Suprapubic skin (tissue), 4 donors: ENCODE measurements at places on chromosomes 4 and X. TPM values are rescaled to one million over a fixed set of nuclear protein-coding genes. Genes with fewer than 3 reads are reported as not detected.

- H3K27ac ChIP-seq = no peak overlapping the region
These were observed 883.8 kb upstream of the IGFBP7 start for GRCh38 chr4:57993944-57994343.

CXCR3 gene
- total RNA-seq = not detected

DNA sequence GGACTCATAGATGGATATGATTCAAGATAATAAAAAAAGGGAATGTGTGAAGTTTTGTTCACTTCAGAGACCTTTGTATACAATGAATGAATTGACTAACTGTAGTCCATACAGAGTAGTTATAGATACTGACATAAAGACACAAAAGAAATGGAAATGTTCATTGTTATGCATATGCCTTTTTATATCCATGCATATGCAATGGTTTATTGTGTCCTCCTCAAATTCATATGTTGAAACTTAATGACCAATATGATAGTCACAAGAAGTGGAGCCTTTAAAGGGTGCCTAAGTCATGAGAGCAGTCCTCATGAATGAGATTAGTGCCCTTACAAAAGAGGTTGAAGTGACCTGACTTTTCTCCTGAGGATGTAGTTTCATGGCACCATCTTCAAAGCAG is 467.5 kb upstream of the NDST4 start:
- H3K27ac ChIP-seq = no peak overlapping the region
- DNase-seq = no peak
- no peaks in the 10 kb centered on the region for H3K36me3 ChIP-seq

CXCL13 gene
- 1.9 TPM for total RNA-seq

- H3K27ac ChIP-seq = no peak overlapping the region
- no peak overlapping the region for H3K4me3 ChIP-seq
- no peaks in the 10 kb centered on the region for H3K36me3 ChIP-seq
- no peaks in the 10 kb centered on the region for H3K27me3 ChIP-seq
- no peaks in the 10 kb centered on the region for H3K4me1 ChIP-seq
These were observed 39.1 kb upstream of the UCP1 start for GRCh38 chr4:140607852-140608251.

DNA sequence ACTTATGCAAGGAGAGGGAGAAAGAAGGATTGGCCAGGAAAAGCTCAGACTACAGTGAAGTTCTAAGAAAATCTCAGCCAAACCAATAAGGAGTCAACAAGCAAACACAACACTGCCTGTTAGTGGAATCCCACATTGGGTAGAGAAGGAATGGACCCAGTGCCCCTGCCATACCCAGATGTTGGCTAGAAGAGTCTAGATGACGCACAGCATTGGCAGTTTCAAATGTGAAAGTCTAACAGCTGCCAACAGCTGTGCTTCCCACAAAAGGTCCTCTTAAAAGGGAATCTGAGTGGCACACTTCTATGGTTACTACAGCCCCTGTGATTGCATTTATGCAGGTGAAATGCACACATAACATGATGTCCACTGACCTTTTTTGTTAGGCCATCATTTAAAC is 37.2 kb upstream of the CPEB2 start:
- no peaks in the 10 kb centered on the region for H3K27me3 ChIP-seq
- H3K36me3 ChIP-seq = no peaks in the 10 kb centered on the region
- no peak for DNase-seq
- H3K4me1 ChIP-seq = no peaks in the 10 kb centered on the region

DNA sequence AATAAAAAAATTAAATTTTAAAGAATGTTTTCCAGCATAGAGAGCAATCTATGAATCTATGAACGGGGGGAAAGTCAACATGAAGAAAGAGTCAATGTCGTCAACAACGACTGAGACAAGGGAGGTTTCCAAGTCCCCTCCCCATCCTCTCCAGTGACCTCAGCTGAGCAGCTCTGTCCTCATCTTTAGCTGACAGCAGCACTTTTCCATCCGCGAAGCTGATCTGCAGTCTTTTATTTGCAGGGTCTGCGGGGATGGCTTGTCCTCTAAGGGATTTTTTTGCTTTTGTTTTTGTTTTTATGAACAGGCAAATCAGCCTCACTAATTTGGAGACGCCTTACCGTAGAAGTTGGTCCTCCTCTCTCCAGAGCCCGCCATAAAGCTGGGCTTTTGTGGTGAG is 46.5 kb downstream of the PRKX start:
- no peak overlapping the region for H3K27ac ChIP-seq
- H3K27me3 ChIP-seq = no peaks in the 10 kb centered on the region
- H3K36me3 ChIP-seq = no peaks in the 10 kb centered on the region
- H3K4me3 ChIP-seq = no peak overlapping the region
- H3K4me1 ChIP-seq = no peaks in the 10 kb centered on the region
- no peak for DNase-seq

SLC38A5 gene
- 60.3 TPM for total RNA-seq

GRCh38 chr4:94446386-94446785 is 5.4 kb upstream of the PDLIM5 start:
- H3K4me3 ChIP-seq = no peak overlapping the region
- no peaks in the 10 kb centered on the region for H3K27me3 ChIP-seq
- H3K36me3 ChIP-seq = no peaks in the 10 kb centered on the region

DDX53 gene
- total RNA-seq = not detected

GRCh38 chr4:148025981-148026380 is 294.1 kb downstream of the ARHGAP10 start:
- peaks cover 13% of the 10 kb centered on the region for H3K4me1 ChIP-seq
- no peak overlapping the region for H3K4me3 ChIP-seq
- no peaks in the 10 kb centered on the region for H3K36me3 ChIP-seq
- no peaks in the 10 kb centered on the region for H3K27me3 ChIP-seq
- no peak overlapping the region for H3K27ac ChIP-seq
